Activated naive CD4-positive, alpha-beta T cell treated with anti-CD3 and anti-CD28 coated beads, Interleukin-2, amount 10 ng/mL, durations not matched to agents 7 days and 5 days (primary cell): ENCODE measurements at places on chromosomes 12 and 14.

GRCh38 chr12:52580496-52580895 lies 6.9 kb upstream of the KRT74 start:
- no peak for DNase-seq

DNA sequence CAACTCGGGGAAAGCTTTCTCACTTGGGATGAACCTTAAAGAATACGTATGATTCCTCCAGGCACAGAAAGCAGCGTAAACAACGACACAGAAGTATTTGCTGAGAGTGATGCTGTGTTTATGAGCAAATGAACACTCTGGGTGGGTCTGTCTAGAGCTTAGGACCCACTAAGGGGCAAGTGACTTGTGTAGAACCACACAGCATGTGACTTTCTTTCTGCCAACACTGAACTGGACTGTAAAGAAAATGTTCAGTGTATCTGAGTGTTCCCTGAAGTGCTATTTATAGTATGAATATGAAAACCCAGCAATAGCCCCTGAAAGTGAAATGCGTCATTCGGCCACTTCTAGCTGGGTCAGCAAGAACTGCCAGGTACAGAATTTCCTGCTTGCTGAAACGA lies 78.5 kb downstream of the ST8SIA1 start:
- no peak for DNase-seq

DNA sequence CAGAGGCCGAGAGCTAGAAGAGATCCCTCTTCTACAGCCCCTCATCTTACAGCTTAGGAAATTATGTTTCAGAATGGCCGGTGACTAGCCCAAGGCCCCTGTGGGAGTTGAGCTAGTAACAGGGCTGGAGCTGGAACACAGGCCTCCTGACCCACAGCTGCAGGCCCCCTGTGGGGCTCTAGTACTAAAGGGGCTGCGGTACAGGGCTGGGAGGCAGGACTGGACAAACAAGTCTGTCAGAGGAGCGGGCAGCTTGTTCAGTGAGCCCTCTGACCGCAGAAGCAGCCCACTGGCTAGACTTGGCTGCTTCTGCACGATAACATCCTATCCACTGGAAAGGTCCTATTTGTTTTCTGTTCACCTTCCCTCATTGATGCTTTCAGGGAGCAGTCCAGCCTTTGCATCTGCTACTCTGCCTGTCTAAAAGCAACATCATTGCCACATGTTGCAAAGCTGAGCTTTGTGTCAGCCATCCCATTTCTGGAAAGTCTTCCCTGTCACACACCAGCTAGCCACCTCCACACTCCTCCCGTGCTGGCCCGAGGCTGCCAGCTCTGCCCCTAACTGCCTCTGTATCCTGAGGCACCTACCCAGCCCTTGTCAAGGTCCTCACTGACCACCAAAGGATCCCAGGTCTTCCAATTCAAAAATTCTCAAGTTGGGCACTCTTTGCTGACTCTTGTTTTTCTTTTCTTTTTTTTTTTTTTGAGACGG lies 10.2 kb downstream of the PSMC1 start:
- DNase-seq = no peak

- no peak for DNase-seq
Observed at GRCh38 chr14:94903338-94903737, 133.4 kb upstream of the GSC start.

GRCh38 chr12:81683881-81684280 lies 75.3 kb downstream of the PPFIA2 start:
- DNase-seq = no peak

GRCh38 chr12:116454950-116455447 lies 104.2 kb upstream of the MAP1LC3B2 start:
- no peak for DNase-seq

DNA sequence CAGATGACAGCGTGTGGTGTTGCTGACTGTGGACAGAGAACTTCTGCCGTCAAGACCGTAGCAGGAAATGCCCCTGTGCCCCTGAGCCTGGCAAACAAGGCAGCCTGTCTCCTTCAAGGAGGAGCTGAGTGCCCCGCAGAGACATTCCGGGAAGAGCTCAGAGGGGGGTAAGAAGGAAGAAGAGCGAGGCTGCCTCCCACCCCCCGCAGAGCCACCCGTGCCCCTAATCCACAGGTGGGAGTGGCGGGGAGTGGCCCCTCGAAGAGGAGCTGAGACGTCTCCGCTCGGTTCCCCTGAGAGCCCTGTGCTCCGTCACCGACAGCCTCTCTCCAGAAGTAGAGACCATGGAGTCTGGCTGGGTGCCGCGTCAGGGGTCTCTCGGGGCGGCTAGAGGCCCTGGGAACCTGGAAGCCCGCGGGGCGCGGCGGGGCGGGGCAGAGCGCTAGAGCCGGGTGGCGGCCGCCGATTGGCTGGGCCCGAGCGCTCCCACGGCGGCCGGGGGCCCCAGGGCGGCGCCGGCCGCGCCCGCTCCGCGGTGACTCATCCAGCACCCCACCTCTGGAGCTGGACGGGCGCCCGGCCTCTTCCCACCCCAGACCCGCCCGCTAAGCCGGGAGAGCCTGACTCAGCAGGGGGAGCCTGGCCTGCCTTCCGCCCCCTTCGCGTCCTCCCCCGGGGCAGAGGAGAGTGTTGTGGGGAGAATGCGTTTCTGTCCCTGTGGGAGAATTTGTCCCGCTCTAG lies 25.2 kb upstream of the KRT78 start:
- DNase-seq = peak; percentile 71

- no peak for DNase-seq
Observed at GRCh38 chr14:92523752-92524151, 10.2 kb downstream of the RIN3 start.

GRCh38 chr12:114272605-114273004 lies 133.3 kb downstream of the TBX5 start:
- no peak for DNase-seq

- peak; percentile 33 for DNase-seq
Observed at GRCh38 chr14:71322655-71323250, 415.5 kb downstream of the PCNX1 start.

GRCh38 chr12:74317078-74317601 lies 220.5 kb upstream of the ATXN7L3B start:
- no peak for DNase-seq

GRCh38 chr12:120862664-120863063 lies 41.5 kb downstream of the SPPL3 start:
- DNase-seq = no peak

DNA sequence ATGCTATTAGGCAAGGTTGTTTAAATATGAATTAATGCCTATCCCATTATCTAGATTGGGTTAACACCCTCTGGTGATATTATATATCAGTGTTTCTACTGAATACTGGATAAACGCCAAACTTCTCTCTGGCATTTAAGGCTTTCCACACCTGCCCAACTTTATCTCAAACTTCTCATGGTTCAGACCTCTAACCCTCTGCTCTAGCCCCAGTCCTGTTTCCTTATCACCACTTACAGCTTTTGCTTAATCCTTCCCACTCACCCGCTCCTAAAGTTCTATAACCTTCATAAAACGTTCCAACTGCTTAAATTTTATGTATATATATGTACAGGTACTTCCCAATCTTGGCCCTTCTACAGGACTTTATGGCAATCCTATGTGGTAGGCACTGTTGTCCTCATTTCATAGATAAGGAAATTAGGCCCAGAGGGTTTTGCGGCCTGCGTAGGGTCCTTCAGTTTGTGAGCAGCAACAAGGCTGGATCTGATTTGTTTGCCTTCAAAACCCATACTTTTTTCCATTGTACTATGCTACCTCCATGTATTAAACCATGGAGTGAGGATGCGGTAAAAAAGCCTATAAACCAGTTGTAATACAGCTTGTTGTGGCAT lies 1.2 kb downstream of the LPCAT3 start:
- DNase-seq = no peak

- DNase-seq = no peak
Observed at GRCh38 chr12:105175397-105175990, 60.5 kb downstream of the APPL2 start.

GRCh38 chr14:56555921-56556570 lies 23.6 kb upstream of the TMEM260 start:
- no peak for DNase-seq

GRCh38 chr14:95903165-95903564 lies 26.5 kb downstream of the TUNAR start:
- no peak for DNase-seq

DNA sequence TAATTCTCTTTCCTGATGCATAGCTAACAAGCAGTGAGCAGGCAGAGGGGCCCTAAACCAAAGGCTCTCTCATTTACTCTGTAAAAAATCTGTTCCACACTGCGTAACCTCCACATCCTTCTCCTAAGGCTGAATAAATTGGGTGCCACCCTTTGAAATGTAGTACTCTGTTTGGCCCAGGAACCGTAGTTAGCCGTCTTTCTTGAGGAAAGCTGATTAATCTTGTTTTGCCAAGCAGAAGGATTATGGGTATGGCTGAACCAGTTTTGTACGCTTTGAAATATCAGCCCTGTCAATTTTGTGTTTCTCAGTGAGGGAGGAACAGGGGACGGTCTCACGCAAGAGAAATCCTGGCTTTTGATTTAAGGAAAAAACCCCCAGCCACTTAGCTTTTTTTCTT lies 19.7 kb downstream of the EML1 start:
- no peak for DNase-seq

- DNase-seq = no peak
Observed at GRCh38 chr12:103868215-103868614, 27.2 kb upstream of the NT5DC3 start.

- no peak for DNase-seq
Observed at GRCh38 chr14:59455411-59455810, 9.8 kb downstream of the GPR135 start.

- no peak for DNase-seq
Observed at GRCh38 chr14:58628406-58628805, 9.4 kb upstream of the DACT1 start.

GRCh38 chr14:104643306-104643705 lies 38.7 kb upstream of the TMEM179 start:
- no peak for DNase-seq

- DNase-seq = no peak
Observed at GRCh38 chr12:132190012-132190755, 45.9 kb downstream of the NOC4L start.

- no peak for DNase-seq
Observed at GRCh38 chr14:88516861-88517357, 37.9 kb downstream of the PTPN21 start.

- no peak for DNase-seq
Observed at GRCh38 chr12:1773937-1774655, 46.3 kb upstream of the LRTM2 start.

DNA sequence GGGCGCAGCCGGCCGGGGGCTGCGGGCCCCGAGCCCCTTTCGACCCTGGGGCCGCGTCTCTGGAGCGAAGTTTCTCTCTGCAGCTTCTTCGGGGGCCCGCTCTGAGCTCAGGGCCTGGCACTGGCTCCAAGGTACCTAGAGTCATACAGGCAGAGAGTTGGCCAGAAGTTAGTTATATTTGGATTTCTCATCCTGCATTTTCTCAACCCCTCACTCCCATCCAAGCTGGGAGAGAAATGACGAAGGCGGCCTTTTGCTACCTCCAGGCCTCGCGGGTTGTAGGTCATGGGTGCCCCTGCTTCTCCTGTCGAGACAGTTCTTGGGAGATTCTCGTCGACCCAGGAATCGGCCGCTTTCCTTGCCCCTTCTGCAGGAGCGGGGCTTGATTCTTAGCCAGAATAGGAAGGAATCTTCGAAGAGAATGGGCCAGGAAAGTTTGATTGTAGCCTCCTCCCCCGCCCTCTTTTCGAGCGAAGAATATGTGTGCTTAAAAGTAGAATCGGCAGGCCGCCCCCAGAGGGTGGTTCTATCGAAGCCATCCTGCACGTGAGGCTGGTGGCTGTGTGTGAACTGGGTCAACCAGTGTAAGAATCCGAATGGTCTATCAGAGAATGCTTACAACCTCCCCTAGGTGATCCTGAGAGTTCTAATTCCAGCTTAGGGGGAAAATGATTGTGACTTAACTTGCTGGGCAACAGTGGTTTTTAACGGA lies 785 bp downstream of the MLEC start:
- peak; percentile 44 for DNase-seq

GRCh38 chr14:74358176-74358829 lies 10.0 kb downstream of the VRTN start:
- no peak for DNase-seq

GRCh38 chr14:37197421-37198272 lies at the start of gene MIPOL1:
MIPOL1 (plus strand) TSS chr14:37197937; CDS start chr14:37247889, 49,952 bp downstream.
- peak; percentile 22 for DNase-seq

- no peak for DNase-seq
Observed at GRCh38 chr14:102192840-102193502, 53.3 kb downstream of the WDR20 start.

- DNase-seq = no peak
Observed at GRCh38 chr12:12513416-12514006, 49.2 kb downstream of the DUSP16 start.

GRCh38 chr12:23253191-23253590 lies 628.2 kb downstream of the ETNK1 start:
- no peak for DNase-seq

- peak; percentile 57 for DNase-seq
Observed at GRCh38 chr12:122064025-122064777, 14.4 kb upstream of the MLXIP start.

- no peak for DNase-seq
Observed at GRCh38 chr14:99226687-99227086, 45.3 kb downstream of the BCL11B start.

DNA sequence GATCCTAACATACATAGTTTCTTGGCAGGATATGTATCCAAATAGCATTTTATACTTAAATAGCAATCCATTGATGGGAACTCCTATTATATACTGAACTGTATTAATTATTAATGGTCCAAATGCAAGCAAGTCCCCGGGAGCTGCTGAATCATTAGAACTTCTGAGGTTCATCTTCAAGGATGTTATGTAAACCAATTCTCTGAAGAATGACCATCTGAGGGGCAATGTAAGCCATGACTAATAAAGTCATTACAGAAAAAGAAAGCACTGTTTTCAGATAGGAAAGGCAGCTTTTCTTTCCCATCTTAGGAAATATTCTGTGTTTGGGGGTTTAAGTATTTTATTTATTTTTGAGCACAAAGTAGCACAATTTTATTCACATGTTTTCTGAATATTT lies 166.1 kb upstream of the SLC16A7 start:
- no peak for DNase-seq

GRCh38 chr12:4244868-4245267 lies 28.7 kb upstream of the CCND2 start:
- DNase-seq = no peak

GRCh38 chr12:114868995-114869834 lies 185.2 kb upstream of the TBX3 start:
- DNase-seq = no peak

GRCh38 chr12:90028635-90029051 lies 320.0 kb upstream of the ATP2B1 start:
- no peak for DNase-seq

- no peak for DNase-seq
Observed at GRCh38 chr12:115455268-115455681, 771.3 kb upstream of the TBX3 start.

- peak; percentile 72 for DNase-seq
Observed at GRCh38 chr12:47360771-47361388, 281.1 kb upstream of the AMIGO2 start.

DNA sequence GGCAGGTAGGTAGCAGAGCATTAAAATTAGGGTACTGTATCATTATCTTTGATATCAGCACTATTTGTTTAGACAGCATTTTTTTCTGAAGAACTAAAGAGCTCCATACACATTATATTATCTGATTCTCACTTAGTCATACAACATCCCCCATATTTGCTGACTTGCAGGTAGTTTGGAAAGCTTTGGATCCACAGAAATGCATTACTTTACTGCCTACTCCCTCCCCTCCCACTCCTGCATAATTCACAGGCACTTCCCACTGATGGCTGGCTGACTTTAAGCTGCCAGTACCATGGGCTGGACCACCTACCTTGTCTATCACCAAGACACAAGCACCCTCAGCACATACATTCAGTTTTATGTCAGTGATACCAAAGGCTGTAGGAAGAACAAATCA lies 110.4 kb downstream of the SLC8A3 start:
- DNase-seq = no peak
